Stromal cell of bone marrow (primary cell): ENCODE measurements at places on chromosomes 3 and 15.

GRCh38 chr3:64046592-64046991 is 23.3 kb upstream of the PSMD6 start:
- no peak for DNase-seq

- DNase-seq = no peak
Observed at GRCh38 chr3:159253860-159254259, 452.0 kb downstream of the MFSD1 start.

- DNase-seq = no peak
Observed at GRCh38 chr3:180749322-180749721, 70.0 kb upstream of the CCDC39 start.

- no peak for DNase-seq
Observed at GRCh38 chr3:126956361-126956760, 26.6 kb upstream of the PLXNA1 start.

DNA sequence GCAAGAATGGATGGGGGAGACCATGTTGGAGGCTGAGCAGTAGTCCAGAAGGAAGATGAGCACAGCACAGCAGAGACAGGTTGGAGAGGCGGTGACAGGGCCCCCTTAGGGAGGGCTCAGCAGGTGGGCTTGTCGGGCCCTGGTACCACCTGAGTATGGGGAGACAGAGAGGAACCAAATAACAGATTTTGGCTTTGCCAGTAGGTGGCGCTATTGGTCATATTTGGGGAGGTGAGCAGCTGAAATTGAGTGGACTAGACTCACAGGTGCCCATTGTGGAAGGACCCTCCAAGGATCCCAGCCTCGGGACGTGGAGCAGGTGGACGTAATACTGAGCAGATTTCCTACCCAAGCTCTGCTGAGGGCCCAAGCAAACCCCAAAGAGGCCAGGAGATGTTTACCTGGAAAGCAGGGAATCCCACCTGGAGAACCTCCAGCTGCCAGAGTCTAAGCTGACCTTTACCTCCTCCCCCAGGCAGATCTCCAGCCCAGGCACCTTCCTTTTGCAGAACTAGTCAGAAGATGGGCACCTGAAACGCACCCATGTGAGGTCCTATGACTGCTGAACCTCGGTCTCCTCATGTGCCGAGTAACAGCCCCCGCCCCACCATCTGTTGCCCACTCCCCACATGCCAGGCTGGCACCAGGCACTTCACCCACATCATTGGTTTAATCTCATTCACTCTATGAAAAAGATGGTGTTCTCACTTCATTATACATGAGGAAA is 24.6 kb upstream of the CORO2B start:
- DNase-seq = no peak

GRCh38 chr3:197994736-197995135 is 34.7 kb downstream of the LMLN start:
- DNase-seq = no peak

- DNase-seq = no peak
Observed at GRCh38 chr3:110933821-110934426, 137.7 kb upstream of the NECTIN3 start.

GRCh38 chr3:15326037-15326436 is 6.3 kb downstream of the SH3BP5 start:
- DNase-seq = no peak

DNA sequence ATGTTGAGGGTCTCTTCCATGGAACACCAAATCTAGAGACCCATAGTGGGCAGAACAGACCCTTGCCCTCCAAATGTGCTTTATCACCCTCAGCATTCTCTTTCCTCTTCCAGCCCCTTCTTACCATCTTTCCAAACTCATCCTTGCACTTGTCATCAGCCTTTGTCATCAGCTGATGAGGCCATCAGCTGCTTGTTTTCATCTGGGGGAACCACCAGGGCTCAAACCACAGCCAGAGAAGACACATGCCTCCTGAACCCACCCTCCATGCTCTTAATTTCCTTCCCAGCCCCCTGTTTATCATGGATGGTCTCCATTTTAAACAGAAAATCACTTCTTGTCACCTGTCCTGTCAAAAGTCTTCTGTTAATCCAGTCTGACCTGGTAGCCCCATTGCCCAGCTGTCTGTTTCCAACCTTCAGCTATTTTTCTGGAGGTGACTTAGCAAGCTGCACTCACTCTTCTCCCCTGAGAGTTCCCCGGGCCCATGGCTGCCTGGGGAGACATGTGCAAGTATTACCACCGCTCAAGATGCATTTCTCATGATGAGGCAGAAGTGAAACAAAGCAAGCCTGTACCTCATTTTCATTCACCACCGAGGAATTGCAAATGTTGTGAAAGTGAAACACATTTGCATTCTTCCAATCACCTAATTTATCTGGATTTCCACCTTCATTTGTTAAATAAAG is 14.7 kb upstream of the SYNM start:
- no peak for DNase-seq

GRCh38 chr15:35657679-35658311 is 111.8 kb upstream of the DPH6 start:
- DNase-seq = peak; percentile 57

GRCh38 chr15:92638709-92639365 is 16.7 kb downstream of the FAM174B start:
- no peak for DNase-seq

DNA sequence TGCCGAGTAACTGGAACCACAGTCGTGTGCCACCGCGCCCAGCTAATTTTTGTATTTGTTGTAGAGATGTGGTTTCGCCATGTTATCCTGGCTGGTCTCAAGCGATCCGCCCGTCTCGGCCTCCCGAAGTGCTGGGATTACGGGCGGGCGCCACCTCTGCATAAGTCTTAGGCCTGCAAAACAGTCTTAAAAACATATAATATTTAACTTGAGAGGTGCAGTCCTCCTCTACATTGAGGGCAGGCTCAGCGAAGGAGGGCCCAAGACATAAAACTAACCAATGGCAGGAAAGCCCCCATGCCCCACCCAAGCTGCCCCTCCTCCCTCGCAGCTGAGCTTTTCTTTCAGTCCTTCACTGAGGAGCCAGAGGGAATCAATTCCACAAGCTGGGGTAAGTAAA is at the start of gene SLC28A2:
Gene SLC28A2, plus strand, starts transcription at position 347 of the 400 bp plus-strand sequence. CDS start 982 bp downstream, outside the sequence.
- no peak for DNase-seq

GRCh38 chr15:84834229-84834955 is 17.2 kb downstream of the ALPK3 start:
- no peak for DNase-seq

DNA sequence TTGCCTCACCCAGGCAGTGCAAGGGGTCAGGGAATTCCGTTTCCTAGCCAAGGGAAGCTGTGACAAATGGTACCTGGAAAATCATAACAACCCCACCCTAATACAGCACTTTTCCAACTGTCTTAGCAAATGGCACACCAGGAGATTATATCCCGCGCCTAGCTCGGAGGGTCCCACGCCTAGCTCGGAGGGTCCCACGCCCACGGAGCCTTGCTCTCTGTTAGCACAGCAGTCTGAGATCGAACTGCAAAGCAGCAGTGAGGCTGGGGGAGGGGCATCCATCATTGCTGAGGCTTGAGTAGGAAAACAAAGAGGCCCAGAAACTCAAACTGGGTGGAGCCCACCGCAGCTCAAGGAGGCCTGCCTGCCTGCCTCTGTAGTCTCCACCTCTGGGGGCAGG is 208.1 kb downstream of the FHIT start:
- DNase-seq = no peak

DNA sequence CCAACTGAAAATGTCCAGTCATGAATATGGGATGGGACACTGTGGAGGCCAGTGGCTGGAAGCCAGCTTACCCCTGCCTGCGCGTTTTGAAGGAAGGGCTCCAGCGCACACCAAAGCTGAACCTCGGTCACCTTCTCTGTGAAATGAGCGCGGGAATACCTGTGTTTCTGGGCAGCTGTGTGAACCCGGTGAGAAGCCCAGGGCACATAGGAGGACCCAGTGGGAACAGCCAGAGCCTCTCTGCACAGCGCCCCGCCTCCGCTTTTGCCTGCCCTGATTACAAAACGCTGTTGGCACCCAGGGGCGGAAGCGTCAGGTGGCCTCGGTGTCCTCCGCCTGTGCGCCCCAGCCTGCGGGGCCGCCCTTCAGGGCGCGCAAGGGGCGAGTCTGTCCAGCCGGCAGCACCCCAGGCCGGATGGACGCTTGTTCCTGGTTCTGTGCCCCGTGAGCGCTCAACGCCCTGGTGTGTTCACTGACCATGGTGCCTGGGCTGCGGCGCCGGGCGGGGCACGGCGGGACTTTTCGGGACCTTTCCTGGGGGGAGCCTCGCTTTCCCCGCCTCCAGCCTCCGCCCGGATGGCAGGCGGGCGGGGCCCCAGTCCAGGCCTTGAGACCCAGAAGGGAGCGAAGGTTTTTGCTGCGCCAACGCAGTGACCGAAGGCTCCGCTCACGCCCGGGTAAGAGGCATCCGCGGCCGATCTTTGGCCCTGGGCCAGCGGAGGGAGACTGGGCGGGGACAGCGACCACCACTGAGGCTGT is at the start of gene SQOR:
Gene SQOR, plus strand, starts transcription at position 598 of the 759 bp plus-strand sequence. CDS start 23,895 bp downstream, outside the sequence.
- peak; percentile 60 for DNase-seq

DNA sequence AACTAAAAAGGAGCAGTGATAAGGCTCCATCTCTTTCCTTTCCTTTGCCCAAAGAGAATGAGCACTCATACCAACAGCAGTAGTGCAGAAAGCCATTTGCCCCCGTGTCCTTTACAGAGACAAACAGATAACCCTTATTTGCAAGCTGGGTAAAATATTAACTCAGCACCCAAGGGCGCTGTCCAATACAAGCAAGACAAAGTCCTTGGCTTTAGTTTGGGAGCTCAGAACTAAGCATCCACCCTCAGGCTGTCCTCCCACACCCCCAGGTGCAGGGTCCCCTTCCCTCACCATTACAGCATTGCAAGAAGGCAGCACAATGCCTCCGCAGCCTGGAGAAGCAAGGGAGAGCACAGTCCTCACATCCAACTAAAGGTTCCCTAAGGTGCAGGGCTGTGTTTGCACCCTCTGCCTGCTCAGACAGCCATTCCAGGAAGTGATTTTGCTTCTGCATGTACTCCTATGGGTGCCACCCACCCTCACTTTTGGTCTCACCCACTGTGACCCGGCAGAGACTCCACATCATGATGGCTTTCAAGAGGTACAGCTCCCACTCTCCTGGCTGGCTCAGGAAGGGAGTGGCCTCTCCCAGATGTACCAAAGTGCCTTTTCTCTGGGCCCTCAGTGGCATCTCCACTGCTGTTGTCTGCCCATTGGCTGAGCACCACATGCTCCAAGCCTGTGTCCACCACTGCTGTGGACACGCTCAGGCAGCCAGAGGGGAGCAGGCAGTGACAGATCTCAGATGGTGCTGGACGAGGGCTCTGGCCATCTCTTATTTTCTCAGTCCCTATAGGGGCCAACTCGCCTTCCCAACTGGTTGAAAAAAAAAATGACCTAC is 34.1 kb upstream of the HES1 start:
- DNase-seq = no peak

DNA sequence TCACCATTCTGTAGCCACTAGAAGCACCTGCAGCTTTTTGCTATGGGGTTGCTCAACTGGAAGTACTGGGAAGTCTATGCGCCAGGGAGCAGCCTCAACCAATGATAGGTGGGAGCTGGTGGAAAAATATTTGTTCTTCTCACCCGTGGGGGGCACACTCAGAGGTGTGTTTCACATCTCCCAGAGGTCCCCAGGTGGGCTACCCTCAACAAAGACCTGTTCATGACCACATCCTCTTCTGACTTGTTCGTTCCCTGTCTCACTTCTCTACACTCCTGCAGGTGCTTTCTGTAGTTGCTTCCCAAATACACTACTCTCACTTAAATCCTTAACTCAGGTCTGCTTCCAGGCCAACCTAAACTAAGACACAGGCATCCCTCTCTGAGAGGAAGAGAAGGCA is 3.6 kb downstream of the CAMP start:
- DNase-seq = no peak

- no peak for DNase-seq
Observed at GRCh38 chr3:45280232-45280631, 54.1 kb upstream of the TMEM158 start.

DNA sequence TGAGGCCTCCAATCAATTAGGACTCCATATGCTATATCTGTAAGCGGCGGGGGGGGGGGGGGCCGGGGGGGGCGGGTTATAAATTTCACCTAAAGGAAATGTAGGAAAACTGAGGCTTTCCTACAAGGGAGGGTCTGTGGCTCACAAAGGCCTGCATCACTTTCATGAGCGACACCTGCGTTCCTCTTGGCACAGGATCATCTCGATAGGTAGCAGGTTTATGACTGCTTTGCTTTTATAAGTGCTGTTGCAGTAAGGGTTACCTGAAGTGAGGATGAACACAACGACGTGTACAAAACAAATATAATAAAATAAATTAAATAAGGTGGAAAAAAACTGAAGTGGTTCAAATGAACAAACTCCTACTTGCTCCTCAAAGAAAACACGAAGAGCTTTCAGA is 194.3 kb downstream of the FOXP1 start:
- no peak for DNase-seq

GRCh38 chr3:66396161-66396760 is 104.6 kb downstream of the LRIG1 start:
- no peak for DNase-seq

DNA sequence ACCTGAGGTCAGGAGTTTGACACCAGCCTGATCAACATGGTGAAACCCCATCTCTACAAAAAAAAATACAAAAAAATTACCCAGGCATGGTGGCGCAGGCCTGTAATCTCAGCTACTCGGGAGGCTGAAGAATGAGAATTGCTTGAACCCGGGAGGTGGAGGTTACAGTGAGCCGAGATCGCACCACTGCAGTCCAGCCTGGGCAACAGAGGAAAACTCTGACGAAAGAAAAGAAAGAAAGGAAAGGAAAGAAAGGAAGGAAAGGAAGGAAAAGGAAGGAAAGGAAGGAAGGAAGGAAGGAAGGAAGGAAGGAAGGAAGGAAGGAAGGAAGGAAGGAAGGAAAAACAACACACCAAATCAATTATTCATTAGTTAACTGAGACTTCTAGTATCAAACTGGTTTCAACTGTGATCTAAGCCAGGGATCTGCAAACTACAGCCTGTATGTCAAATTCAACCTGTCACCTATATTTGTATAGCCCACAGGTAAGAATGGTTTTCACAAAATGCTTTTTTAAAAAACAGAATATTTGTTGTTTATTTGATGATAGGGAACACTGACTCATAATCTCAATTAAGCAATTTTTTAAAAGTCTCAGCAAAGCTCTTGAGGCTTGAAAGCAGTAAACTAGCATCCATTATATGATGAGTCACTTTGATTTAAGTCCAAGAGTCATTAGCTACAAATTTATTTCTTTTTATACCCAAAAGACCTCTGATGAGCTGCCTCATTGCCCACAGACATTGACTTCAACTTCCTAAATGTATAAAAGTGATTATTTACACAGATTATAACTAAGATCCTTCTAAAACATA is 127.6 kb downstream of the TBL1XR1 start:
- DNase-seq = peak; percentile 54

DNA sequence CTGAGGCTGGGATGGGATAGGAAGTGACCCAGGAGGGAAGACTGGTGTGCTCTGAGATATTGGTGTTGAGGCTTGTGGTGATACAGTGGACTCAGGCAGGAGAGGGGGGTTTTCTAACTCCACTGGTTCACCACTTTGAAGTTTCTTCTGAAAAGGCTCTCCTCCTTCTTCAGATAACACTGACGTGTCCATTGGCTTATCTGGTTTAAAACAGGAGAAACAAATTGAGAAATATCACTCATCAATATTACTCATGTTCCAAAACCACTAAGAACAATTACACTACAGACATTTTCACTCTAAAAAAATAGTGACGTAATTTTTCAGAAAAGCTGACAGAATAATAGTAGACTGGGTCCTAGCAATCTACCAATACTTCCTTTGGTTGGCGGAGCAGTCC is 23.1 kb downstream of the TP53BP1 start:
- DNase-seq = peak; percentile 49
